ENCODE measurements at places on chromosomes 6 and 20.

- no peak for DNase-seq
Observed at GRCh38 chr6:154479351-154479769, 31.1 kb downstream of the CNKSR3 start.

DNA sequence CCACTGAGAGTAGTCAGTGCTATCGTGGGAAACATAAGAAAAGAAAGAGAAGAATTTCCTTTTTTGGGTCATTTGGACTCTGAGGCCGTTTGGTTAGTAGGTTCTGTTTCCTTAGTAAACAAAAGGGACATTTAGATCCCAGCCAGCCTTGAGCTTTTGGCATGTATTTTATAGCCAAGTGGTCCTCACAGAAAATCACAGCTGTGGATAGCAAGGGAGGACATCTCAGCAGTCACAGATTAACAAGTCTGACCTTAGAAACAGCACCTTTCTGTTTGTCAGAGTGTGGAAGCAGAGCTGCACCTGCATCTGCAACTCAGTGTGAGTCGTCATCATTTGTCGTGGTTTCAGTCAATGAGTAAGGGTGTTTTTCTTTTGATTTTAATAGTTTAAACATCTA, 40.5 kb downstream of the FAM120B start:
- peak; percentile 32 for DNase-seq

DNA sequence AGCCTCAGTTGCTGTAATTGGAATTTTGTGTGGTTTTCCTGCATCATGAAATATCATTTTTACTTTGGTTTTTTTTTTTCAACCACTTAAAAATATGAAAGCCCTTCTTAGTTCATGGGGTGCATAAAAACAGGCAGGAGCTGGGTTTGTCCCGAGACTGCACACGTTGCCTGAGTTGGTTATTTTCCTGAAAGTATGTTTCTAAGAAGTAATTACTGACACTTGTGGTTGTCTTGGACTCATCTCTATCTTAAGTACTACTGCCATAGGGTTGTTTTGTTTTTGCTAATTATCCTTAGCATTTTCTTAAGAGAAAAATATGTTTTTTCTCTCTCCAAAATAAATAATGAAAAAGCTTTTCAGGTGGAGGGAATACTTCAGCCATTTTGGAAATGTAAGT, 40.1 kb downstream of the FAM120B start:
- DNase-seq, result no peak

DNA sequence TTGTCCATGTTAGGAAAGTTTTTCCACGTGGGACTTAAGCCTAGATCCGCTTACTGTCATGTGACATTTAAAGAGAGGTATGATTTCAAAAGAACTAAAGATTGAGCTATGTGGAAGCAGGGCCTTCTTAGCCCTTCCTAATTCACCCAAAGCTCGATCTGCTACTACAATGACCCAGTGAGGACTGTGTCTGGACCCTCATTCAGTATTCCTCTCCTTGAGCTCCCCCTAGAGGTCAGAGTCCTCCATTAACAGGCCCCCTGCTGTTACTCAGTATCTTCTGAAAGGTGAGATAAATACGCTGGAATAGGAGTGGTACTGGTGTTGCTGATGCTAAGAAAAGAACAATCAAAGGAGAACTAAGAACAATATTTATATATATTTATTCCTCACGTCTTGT, 414.0 kb downstream of the GJA1 start:
- peak; percentile 45 for DNase-seq

GRCh38 chr6:34714663-34715062, 18.1 kb upstream of the ILRUN start:
- no peak for DNase-seq

GRCh38 chr6:130421585-130421984, 55.8 kb downstream of the TMEM200A start:
- DNase-seq, result no peak

DNA sequence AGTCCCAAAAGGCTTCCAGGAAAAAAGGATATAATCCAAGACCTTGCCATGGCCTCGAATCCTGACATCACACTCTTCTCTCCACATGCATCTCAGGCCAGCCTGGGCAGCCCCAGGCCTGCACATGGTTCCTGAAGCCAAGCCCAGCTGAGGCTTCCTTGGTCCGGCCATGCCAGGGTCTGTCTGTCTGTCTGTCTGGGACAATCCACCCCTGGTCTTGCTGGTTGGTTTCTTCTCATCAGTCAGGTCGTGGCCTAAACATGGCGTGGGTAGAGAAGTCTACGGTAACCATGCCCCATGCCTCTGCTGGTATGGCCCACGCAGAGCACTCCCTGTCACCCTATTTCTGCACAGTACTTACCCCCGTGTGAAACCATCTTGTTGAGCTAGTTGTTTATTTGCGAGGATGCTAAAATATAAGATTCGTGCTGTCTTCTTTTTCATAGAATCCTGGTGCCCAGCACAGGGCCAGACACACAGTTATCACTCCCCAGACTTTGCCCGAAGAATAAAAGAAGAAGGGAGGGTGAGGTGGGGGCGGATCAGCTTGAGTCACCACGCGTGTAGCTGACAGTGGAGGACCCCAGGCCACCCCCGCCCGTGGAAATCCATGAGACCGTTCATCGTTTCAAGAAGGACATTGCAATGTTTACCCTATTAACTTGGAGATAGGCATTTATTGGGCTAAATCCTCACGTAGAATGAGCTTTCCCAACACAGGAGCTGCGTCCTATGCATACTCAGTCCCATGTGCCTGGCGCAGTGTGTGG, 107.2 kb downstream of the RNASET2 start:
- no peak for DNase-seq

DNA sequence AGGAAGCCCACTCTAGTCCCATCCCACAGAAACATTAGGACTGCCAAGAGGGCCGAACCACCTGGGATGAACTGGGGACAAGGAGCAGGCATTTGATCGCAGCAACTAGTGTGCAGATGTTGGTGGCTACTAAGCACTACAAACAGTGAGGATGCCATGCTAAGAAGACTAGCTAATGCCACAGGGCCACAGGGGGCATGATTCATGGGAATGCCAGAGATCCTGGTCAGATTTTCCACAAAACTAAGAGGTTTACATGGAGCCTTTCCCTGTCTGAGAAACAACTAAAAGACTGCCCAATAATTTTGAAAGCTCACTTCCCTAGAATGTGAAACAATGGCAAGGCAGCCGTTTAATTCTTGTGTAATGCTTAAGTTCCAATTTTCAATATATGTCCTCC, 375.9 kb upstream of the PTCHD4 start:
- DNase-seq, result no peak

DNA sequence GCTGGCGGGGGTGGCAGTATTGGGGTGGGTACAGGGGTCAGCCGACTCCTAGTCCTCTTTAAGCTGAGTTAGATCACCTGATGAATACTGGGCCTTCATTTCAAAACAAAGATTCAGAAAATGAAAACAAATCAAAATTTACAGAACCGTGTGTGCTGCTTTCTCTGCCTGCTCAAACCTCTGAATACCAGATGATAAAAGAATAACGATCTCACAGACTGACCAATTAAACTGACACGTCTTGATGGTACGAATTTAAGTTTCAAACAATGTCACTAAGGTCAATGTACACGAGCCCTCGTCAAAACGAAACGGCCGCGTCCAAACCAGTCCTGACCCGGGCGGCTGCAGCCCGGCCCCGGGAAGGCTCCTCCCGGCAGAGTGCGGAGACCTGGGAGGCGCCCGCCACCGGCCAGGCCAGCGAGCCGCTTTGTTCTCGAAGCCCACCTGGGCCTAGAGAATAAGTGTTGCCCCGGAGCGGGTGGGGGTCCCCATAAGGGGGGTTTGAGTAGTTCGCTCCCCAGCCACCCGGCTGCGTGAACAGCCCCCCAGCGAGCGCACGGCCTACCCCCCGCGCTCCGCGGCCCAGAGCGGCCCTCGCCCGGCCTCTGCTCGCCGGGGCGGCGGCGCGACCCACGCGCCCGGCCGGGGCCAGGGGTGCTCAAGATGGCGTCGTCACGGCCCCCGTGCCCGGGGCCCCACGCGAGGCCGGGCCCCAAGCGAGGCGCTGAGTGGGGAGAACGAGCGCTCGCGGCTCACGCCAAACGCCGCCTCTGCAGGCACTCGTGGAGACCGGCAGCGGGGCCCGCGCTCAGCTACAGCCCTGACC, 728 bp downstream of the PSMA7 start:
- DNase-seq, result peak; percentile 21

- DNase-seq, result no peak
Observed at GRCh38 chr20:59670786-59671492, 66.6 kb downstream of the PHACTR3 start.

- DNase-seq, result no peak
Observed at GRCh38 chr6:39339096-39339867, 16.8 kb upstream of the KCNK16 start.

DNA sequence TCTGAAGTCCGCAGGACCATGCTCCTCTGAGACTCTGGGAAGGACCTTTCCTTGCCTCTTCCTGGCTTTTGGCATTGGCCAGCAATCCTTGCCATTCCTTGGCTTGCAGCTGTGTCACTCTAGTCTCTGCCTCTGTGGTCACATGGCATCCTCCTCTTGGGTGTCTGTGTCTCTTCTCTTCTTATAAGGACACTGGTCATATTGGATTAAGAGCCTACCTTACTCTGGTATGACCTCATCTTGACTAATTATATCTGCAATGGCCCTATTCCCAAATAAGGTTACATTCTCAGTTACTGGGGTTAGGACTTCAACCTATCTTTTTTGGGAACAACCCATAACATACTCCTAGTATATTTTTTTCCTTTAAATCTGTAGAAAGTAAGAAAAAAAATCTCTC, 49.9 kb upstream of the GTSF1L start:
- DNase-seq, result no peak

GRCh38 chr6:74069089-74069581, 373.1 kb downstream of the CD109 start:
- DNase-seq, result no peak

- DNase-seq, result no peak
Observed at GRCh38 chr20:3727401-3728021, 5.0 kb upstream of the HSPA12B start.

- no peak for DNase-seq
Observed at GRCh38 chr6:73108949-73109348, 116.3 kb downstream of the KHDC1L start.

DNA sequence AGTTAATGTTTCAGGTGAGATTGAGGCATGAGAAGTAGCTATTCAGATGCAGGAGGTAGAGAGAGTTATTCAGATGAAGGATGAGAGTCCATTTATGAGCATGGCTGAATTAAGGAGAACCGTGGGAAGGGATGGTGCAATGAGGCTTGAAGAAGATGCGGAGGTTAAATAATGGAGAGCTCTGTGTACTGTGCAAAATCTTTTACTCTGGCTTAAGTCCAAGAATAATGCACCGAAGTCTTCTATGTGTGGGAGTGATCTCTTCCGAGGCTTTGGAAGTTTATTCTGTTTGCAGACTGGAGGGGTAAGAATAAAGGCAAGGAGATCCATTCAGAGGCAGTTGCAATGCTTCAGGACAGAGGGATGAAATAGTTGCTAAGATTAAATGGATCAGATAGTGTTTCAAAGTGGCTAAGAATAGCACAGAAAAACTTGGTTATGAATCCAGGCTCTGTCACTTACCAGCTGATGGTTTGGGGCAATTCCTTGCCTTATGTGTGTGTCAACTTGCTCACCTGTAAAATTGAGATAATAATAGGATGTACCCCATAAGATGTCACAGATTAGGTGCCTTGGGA, 467.1 kb downstream of the HDGFL1 start:
- DNase-seq, result no peak

- peak; percentile 64 for DNase-seq
Observed at GRCh38 chr20:45823949-45824835, 2.9 kb downstream of the TNNC2 start.

Measured in activated T-cell treated with anti-CD3 and anti-CD28 coated beads, Interleukin-2, amount 50 U/mL, for 72 hours (primary cell).